ENCODE measurements at places on chromosomes 2 and 18.

DNA sequence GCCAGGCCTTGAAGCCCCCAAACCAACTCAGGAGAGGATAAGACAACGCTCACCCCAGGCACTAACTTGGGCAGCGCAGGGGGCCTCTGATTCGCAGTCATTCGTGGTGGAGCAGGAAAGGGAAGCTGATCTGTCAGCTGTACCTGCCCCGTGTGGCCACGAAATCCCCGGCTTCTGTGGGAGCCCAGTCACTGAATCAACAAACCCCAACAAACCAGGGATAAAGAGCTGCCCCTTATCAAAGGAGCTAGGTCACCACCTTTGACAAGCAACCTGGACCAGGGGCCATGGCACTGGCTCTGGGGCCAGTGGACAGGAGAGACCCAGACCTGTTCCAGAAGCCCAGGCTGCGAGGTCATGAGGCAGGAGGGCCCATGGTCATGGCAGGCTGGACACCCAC is 14.5 kb downstream of the SDC1 start:
- H3K27me3 ChIP-seq = no peaks in the 10 kb centered on the region
- no peaks in the 10 kb centered on the region for H3K36me3 ChIP-seq
- H3K4me3 ChIP-seq = no peak overlapping the region
- no peak for DNase-seq

DNA sequence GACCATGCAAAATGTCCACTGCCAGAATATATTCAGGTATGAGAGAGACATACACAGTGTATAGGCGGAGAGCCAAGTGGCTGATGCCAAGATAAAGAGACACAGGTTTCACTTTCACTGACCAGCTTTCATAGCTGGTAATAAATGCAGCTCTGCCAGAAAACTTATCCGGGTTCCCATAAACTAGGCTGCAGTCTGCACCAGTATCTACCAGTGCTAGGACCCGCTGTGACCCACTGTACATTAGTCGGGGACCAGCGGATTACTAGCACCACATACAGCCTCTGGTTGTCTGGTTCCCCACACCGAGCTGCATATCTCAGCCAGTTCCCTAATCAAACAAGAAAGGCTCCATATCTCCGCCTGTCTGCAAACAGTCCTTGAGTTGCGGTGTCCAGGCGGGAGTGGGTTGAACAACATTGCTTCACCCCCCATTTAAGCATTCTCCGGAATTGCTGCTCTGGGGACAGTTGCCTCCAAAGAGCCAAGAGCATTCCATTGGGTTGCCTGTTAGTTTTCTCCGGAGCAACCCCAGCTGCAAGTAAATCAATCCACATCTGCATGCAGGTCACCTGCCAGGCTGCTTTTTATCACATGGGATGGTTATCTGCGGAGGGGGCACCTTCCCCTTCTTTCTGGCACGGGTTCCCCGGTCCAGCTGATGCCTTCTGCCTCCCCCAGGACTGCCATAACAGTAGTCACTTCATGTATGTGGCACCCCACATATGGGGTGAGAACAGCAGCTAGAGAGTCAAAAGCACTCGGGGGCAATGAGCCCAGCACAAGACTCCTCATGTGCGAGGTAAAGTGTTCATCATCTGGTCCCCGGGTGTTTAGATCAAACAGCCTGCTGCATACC is 18.0 kb upstream of the KLHL23 start:
- no peaks in the 10 kb centered on the region for H3K27me3 ChIP-seq
- no peak overlapping the region for H3K27ac ChIP-seq
- no peak for DNase-seq
- peaks cover 19% of the 10 kb centered on the region for H3K4me1 ChIP-seq
- H3K36me3 ChIP-seq = peaks cover 3% of the 10 kb centered on the region

- no peak for DNase-seq
- no peak overlapping the region for H3K27ac ChIP-seq
- no peaks in the 10 kb centered on the region for H3K4me1 ChIP-seq
- no peaks in the 10 kb centered on the region for H3K27me3 ChIP-seq
- no peaks in the 10 kb centered on the region for H3K36me3 ChIP-seq
Observed at GRCh38 chr2:115505331-115505730, 1062.9 kb downstream of the DPP10 start.

- H3K4me3 ChIP-seq = no peak overlapping the region
- H3K4me1 ChIP-seq = peaks cover 10% of the 10 kb centered on the region
- H3K36me3 ChIP-seq = no peaks in the 10 kb centered on the region
Observed at GRCh38 chr2:33213648-33214047, 262.8 kb upstream of the RASGRP3 start.

- no peak overlapping the region for H3K4me3 ChIP-seq
- no peaks in the 10 kb centered on the region for H3K27me3 ChIP-seq
- no peaks in the 10 kb centered on the region for H3K36me3 ChIP-seq
- H3K27ac ChIP-seq = no peak overlapping the region
- H3K4me1 ChIP-seq = no peaks in the 10 kb centered on the region
Observed at GRCh38 chr2:75221862-75222261, 22.5 kb upstream of the TACR1 start.

DNA sequence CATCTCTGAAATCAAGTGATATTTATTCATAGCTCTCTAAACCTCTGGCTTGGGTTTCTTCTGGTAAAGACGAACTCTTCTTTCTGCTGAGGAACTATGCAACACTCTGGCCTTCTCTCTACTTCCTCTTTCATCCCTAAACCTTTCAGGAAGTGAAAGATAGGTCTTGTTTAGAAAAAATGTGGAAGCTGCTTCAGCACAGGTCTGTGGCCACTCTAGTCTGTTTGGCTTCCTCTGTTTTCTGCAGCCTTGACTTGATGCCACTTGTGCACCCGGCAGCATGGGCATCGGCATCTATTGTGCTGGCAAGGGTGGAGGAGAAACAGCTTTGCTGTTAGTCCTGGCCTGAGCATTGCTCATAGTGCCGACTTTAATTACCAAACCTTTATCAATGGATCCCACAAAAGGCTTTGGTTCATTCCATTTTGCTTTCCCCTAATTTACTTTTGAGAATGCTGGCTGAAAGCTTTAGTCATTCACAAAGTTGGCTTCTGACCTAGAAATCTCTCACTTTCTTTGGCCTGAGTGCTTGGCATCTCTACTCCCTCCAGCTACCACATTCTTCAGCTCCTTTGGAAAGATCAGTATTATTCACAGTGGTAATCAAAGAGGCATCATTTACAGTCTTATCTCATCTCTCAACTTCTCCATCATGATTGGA is 32.0 kb upstream of the GPR39 start:
- no peaks in the 10 kb centered on the region for H3K36me3 ChIP-seq
- no peaks in the 10 kb centered on the region for H3K4me1 ChIP-seq
- H3K27me3 ChIP-seq = no peaks in the 10 kb centered on the region
- DNase-seq = no peak

DNA sequence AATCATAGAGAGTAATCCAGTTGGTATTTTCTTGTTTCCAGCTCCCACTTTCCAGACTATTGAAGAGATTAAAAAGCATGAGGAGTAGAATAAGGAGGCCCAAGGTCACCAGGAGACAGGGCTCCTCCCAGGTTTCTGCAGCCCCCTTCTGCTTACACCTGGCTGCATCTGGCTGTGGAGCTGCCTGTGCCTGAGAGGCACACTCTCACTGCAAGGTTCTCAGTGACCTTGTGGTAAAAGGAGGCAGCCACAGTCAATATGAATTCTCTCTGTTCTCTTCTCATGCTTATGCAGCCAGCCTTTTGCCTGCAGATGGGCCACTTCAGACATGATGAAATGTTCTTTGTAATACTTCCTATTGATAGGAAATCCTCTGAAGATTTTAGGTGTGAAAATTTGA is 233.7 kb downstream of the MYO3B start:
- peaks cover 12% of the 10 kb centered on the region for H3K4me1 ChIP-seq
- no peak for DNase-seq
- H3K27ac ChIP-seq = no peak overlapping the region
- H3K36me3 ChIP-seq = peaks cover 28% of the 10 kb centered on the region

- no peak for DNase-seq
- H3K27me3 ChIP-seq = peaks cover 1% of the 10 kb centered on the region
- no peaks in the 10 kb centered on the region for H3K36me3 ChIP-seq
- no peak overlapping the region for H3K27ac ChIP-seq
Observed at GRCh38 chr18:25284861-25285550, 67.0 kb downstream of the ZNF521 start.

DNA sequence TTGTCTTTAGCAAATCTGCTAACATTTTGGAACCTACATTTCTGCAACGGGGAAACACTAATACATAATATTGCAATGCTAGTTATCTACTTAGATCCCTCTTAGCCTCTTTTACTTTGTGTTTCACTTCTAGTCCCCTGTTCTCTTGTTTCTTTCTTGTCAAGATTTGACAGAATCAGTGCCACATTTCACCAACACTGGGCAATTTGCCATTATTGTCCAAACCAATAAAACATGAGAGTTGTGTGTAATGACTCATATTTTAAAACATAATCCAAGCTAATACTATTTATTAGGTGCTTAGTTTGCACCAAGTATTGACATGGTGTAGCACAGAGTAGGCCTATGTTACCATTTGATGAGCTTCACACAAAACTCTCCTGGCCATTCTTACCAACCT is 33.7 kb upstream of the ACVR1C start:
- H3K4me1 ChIP-seq = no peaks in the 10 kb centered on the region
- no peak for DNase-seq
- H3K4me3 ChIP-seq = no peak overlapping the region
- no peak overlapping the region for H3K27ac ChIP-seq

DNA sequence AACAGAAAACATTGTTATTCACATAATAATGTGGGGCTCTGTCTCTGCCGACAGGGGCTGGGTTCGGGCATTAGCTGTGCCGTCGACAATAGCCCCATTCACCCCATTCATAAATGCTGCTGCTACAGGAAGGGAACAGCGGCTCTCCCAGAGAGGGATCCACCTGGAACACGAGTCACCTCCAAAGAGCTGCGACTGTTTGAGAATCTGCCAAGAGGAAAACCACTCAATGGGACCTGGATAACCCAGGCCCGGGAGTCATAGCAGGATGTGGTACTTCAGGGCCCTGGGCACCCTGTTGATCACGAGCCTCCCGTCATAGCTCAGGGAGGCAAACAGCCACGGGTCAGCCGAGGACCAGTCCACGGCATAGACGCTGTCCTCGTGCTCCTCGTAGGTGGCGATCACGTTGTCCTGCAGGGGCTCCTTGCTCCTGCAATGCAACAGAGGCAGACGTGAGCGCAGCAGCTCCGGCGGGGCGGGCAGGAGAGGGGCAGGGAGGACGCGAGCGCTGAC is 188.5 kb downstream of the EIPR1 start:
- H3K27ac ChIP-seq = no peak overlapping the region
- no peak overlapping the region for H3K4me3 ChIP-seq
- H3K36me3 ChIP-seq = peaks cover 16% of the 10 kb centered on the region

DNA sequence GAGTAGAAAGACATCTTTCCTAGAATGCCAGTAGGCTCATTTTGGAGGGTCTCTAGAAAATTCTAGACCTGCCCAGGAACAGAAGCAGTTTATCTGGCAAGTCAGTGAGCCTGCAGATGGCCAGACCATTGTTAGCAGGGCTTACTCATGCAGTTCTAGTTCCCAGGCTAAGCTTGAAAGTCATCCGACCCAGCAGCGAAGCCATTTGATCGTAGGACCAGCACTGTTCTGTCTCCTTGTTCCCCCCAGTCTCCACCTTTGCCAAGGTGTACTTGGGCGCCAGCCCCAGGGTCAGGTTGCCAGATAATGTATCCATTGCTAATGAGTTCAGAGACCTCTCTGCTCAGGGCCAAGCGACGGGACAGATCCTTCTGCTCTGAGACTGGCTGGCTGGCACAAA is 70.1 kb downstream of the EPAS1 start:
- peaks cover 52% of the 10 kb centered on the region for H3K36me3 ChIP-seq
- no peak overlapping the region for H3K4me3 ChIP-seq
- DNase-seq = no peak
- H3K4me1 ChIP-seq = peaks cover 47% of the 10 kb centered on the region
- H3K27me3 ChIP-seq = peaks cover 3% of the 10 kb centered on the region

GRCh38 chr18:68449292-68449691 is 265.6 kb downstream of the TMX3 start:
- no peaks in the 10 kb centered on the region for H3K27me3 ChIP-seq
- no peak for DNase-seq
- no peak overlapping the region for H3K4me3 ChIP-seq
- H3K27ac ChIP-seq = no peak overlapping the region

DNA sequence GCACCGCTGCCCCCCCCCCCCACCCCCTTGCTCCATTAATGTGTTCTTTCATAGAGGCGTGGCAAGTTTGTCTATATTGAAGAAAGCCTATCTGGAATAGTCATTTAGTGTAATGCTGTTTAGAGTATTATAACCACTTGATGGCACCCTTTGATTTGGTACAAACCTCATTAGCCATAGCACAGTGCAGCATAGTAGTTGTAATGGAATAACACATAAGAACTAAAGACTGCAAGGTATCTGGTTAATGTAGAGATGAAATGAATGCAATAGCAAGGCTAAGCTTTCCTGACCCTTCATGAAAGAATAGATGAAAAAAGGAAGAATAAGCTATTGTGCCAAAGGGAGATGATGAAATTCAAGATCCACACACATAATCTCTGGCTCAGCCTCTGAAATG is 81.9 kb downstream of the EHBP1 start:
- DNase-seq = no peak
- H3K27ac ChIP-seq = no peak overlapping the region
- H3K36me3 ChIP-seq = peaks cover 9% of the 10 kb centered on the region
- no peaks in the 10 kb centered on the region for H3K27me3 ChIP-seq
- H3K4me1 ChIP-seq = peaks cover 11% of the 10 kb centered on the region

GRCh38 chr2:188526701-188527100 is 235.0 kb downstream of the GULP1 start:
- H3K36me3 ChIP-seq = no peaks in the 10 kb centered on the region
- no peak for DNase-seq
- no peak overlapping the region for H3K27ac ChIP-seq

GRCh38 chr2:200077210-200077650 is 121.8 kb downstream of the MAIP1 start:
- peaks cover 4% of the 10 kb centered on the region for H3K27me3 ChIP-seq
- no peak overlapping the region for H3K27ac ChIP-seq
- DNase-seq = no peak
- no peak overlapping the region for H3K4me3 ChIP-seq
- no peaks in the 10 kb centered on the region for H3K4me1 ChIP-seq
- no peaks in the 10 kb centered on the region for H3K36me3 ChIP-seq

- H3K27ac ChIP-seq = no peak overlapping the region
- DNase-seq = no peak
- no peaks in the 10 kb centered on the region for H3K36me3 ChIP-seq
- H3K4me1 ChIP-seq = peaks cover 17% of the 10 kb centered on the region
- H3K4me3 ChIP-seq = no peak overlapping the region
- H3K27me3 ChIP-seq = no peaks in the 10 kb centered on the region
Observed at GRCh38 chr2:202604699-202605098, 30.1 kb upstream of the FAM117B start.
